ENCODE measurements at places on chromosomes 4 and X.

- DNase-seq, result no peak
These were observed 52.9 kb downstream of the CNKSR2 start for GRCh38 chrX:21427086-21427485.

DNA sequence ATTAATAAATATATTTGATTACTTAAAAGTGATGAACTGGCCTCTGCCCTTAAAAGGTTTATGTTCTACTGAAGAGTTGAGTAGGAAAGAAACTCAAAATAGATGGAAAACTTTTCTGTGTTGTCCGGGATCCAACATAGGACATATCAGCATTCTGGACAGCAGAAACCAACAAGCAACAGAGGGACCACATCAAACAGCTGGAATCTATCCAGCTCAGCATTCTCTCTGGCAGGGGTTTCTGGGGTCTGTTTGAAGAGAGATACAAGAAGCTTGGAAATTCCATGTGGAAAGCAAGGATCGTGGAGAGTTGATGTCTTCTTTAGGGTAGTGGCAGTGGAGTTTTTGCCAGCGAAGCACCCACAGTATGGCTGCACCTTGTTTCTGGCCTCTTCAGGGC, 43.6 kb downstream of the ZCCHC12 start:
- DNase-seq, result no peak

DNA sequence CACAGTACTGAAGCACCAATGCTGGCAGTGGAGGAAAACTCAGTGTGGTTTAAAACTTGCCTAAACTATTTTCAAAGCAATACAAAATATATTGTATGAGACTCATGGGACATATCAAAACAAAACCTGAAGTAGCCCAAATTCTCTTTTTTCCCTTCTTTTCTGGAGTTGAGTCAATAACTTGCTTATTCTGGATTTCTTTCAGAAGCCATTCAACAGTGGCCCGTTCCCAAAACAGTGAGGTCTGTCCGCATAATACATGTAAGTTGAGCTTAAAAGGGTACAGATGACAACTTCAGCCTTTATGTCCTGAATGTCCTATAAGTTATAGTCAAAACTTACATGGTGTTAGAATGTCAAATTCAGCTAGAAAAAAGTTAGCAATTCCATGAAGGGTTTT, 100.8 kb downstream of the SHISA3 start:
- DNase-seq, result no peak

- DNase-seq, result no peak
These were observed 686.0 kb downstream of the STPG2 start for GRCh38 chr4:97457253-97457652.

- DNase-seq, result no peak
These were observed 109.1 kb upstream of the ANK2 start for GRCh38 chr4:112940336-112940735.

DNA sequence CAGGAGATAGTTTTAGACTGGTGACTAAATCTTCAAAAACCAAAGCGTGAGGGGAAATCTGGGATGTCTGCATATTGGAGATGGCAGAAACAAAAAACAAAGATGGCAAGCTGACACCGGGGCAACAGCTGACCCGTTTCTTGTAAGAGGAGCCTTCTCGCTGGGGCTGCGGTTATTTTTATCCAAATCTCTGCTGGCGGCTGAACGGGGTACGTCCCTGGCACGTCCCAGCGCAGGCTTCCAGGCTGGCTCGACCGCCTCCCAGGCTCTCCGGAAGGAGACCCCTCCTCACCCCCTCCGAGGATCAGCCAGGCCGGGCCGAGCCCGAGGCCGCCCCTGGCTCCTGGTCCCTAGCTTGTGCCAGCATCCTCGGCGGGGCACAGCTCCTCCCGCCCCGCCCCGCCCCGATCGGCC, 403 bp downstream of the SGCB start:
- DNase-seq, result no peak

All from esophagus squamous epithelium (tissue), 5 donors.